ENCODE measurements at places on chromosomes 3 and 15.

DNA sequence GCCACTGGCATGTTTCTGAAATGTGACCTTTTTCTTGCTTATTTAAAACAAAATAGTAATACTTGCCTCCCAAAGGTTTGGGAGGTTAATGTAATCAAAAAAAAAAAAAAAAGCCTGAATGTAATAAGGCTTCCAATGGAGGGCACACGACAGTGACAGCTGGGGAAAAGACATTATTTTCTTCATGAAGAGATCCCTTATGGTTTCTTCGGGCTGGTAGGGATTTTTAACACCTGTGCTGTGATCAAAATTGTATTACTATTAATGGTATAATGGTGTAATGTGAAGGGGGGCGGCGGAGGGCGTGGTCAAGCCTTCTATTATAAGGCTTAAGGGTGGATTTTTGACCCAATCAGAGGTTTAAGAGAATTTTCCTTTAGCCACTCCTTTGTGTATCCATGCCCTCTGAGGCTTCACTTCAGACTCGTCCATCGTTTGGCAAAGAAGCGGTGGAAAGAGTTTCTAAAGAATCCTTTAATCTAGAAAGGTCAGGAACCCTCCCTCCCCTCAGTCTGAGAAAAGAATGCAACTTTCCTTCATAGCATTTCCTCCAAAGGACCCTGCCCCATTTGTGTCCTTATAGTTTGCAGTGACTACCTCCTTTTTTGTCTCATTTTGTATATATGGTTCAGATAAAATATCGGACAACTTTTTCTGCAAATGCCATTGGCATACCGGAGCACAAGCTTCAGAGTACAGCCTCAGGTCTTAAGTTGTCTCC lies 89.5 kb upstream of the CHD2 start:
- DNase-seq = no peak

DNA sequence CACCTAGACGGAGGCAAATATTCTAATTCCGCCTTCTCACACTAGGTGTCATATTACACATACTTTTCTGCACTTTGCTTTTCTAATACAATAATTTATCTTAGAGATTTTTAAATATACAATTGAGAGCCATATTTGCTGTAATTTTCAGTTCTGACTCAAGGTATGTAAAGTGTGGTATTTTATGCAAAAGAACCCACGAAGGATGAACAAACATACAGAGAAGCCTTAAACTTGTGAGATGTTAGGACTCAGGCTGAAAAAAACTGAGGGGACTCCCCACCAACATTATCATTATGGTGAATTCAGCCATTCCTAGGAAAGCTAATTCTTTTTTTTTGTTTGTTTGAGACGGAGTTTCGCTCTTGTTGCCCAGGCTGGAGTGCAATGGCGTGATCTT lies 9.6 kb downstream of the ZBTB11 start:
- no peak for DNase-seq

- no peak for DNase-seq
Observed at GRCh38 chr3:141240286-141240685, 8.7 kb downstream of the PXYLP1 start.

GRCh38 chr3:194702545-194702944 lies 16.9 kb downstream of the FAM43A start:
- no peak for DNase-seq

DNA sequence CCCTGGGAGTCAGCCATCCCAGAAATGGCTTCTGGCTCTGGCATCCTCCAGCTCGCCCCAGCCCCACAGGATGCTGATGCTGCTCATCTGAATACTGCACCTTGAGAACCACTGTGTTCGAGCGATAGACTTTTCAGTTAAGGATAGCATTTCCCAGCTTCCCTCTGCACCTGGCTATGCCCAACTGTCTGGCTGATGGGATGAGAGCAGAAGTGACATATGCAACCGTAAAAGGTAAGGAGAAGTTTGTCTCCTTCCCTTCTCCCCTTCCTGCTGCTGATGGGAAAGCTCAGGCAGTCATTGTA lies 9.7 kb upstream of the HHATL start:
- DNase-seq = no peak

DNA sequence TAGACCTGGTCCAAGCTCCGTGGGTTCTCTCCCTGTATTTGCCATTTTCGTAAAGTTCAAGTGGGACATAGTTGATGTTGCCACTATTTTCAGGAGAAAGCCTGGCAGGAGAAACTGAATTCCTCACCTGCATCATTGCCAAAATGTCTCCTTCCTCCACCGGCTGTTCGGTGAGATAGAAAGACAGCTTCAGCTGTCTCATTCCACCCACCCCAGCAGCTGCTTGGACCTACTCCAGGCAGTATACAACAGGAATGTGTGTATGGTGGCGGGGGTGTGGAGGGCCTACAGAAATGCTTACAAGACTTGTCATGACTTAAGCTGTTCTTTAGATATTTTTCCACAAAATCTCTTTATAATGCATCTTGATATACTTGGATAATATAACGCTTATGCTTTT lies 132.7 kb upstream of the RAP2B start:
- DNase-seq = no peak

DNA sequence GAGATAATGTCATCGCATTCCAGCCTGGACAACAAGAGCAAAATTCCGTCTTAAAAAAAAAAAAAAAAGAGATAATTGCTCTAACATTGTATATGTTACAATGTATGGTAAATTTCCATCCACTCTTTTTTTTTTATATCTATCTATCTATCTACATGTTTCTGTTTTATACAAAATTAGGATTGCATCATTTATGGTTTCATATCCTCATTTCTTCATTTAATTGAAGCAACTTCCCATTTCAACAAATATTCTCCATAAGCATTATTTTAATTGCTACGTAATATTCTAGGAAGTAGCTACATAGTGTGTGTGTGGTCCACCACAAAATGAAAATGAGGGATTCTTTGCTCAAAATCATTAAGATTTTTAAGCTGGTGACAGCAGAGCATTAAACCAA lies 18.4 kb downstream of the RBP1 start:
- no peak for DNase-seq

- no peak for DNase-seq
Observed at GRCh38 chr3:107987036-107987939, 103.5 kb downstream of the CD47 start.

DNA sequence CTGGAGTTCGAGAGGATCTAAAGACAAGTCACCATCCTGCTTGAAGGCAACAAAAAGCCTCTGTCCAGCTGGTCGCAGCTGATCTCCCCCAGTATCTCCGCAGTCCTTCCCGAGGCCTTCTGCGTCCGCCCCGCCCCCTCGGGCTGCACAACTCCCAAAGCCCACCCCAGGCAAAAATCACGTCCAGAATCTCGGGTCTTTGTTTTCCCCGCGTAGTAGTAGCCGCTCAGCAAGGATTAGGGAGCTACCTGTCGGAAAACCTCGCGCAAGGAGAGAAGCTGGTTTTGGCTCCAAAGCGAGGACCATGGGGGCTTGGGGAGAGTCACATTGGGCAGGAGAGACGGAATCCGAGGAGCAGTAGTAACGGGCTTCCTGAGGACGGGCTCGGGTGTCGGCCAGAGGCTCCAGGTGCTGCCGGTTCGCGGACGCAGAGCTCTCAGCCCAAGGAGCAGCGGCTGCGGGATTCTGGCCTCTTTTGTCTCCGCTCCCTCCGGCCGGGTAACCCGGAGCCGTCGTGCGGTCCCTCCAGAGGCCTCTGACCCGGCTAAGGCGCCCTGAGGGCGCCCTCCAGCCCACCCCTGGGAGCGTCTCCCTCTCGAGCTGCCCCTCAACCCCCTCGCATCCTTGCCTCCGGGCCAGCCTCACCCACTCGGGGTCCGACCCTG lies 401 bp downstream of the ZSCAN29 start:
- DNase-seq = no peak

DNA sequence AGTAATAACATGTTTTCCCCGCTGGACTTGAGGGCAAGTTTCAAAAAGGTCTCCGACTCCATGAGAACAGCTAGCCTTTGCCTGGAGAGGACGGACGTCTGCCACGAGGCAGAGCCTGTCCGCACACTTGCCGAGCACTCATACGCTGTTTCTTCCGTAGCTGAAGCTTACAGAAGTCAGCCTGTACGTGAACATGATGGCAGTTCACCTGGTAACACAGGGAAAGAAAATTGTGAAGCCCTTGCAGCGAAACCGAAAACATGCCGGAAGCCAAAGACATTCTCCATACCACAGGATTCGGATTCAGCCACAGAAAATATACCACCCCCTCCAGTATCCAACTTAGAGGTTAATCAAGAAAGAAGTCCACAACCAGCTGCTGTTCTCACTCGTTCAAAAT lies 43.9 kb upstream of the RASA2 start:
- no peak for DNase-seq

GRCh38 chr3:7000501-7000900 lies 139.6 kb downstream of the GRM7 start:
- DNase-seq = no peak

- no peak for DNase-seq
Observed at GRCh38 chr3:156478891-156479290, 76.0 kb downstream of the SSR3 start.

DNA sequence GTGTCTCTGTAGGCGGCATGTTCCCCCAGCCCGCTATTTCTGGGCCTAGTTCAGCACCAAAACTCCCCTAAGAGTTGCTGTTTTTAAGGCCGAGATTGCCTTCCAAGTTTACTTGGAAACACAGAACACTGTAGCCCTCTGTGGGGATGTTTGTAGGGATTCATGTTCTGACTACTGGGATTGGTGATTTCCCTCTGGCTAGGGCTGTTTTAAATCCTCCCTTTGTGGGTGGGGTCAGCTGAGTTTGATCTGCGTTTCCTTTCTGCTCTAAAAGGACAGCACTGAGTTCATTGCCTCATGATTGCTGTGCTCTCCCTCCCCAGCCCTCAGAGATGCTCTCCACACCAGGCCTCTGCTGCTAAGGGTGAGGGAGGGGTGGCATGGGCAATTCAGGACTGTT lies 640.6 kb upstream of the DPPA4 start:
- no peak for DNase-seq

- no peak for DNase-seq
Observed at GRCh38 chr3:135393159-135393558, 572.4 kb upstream of the PPP2R3A start.

DNA sequence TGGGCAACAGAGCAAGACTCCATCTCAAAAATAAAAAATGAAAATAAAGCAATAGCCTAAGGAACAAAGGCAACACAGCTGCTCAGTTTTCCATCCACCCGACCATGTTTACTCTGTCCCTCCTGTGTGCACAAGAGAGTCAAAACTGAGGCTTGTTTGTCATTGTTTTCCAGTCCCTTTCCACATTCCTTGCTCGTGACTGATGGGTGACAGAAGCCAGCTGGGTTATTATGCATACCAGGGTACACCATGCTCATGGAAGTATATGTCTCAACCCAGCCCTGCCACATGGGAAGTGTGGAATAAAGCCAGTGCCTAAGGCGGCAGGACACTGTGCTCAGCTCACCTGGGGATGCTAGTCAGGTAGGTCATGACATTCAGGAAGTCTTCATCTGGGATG lies 49.5 kb downstream of the MCF2L2 start:
- no peak for DNase-seq

- no peak for DNase-seq
Observed at GRCh38 chr3:42179110-42179725, 86.8 kb downstream of the CCK start.

- DNase-seq = no peak
Observed at GRCh38 chr3:14304101-14305045, 98.0 kb upstream of the SLC6A6 start.

DNA sequence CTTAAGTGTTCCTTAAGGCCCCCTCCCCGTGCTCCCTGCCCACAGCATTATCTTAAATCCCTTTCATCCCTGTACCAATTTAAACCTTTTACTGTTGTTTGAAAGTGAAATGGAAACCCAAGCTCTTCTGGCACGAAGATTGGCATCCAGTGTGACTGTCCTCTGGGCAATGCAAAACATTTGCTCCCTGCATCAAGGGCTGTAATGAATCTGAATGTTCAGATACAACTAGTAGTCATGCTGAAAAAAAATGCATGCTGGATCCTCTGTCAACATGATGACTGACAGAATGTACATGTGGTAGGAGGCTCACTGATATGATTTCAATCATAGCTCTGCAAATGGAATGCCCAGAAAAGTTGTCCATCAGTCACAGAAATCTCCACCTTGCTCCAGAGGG lies 8.1 kb upstream of the CDIN1 start:
- DNase-seq = no peak

DNA sequence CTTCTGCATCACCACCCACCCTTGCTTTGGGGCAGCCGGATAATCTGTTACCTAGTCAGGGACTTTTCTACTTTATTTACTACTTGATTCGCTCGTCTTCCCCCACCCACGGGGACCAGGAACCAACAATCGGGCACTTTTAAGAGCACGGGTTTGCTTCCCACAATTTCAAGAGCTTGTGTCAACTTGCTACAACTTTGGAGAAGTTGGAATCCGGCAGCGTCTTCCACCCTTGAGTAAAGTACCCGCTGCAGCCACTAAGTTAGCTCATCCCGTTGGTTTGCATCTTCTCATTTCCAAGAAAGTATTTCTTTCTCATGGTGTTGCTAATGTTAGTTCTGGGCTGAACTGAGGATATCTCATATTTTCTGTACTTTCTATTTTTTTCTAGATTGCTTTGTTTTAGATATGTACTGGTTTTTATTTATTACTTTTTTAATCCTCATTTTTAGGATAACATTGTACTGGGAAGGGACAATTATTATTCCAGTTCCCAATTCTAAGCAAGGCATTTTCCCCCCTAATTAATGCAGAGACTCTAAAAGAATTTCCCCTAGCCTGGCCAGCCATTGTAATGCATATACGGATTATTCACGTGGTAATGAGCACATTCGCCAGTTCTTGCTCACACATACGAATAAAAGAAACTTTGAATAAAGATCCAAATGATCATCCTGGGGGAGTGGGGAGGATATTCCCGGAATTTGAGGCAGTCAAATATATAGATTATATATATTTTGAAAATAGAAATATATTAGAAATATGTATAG lies 4.0 kb downstream of the SOX2 start:
- DNase-seq = no peak

- DNase-seq = no peak
Observed at GRCh38 chr3:89315750-89316470, 208.5 kb downstream of the EPHA3 start.

- no peak for DNase-seq
Observed at GRCh38 chr15:81532001-81532400, 158.0 kb upstream of the TMC3 start.

- no peak for DNase-seq
Observed at GRCh38 chr3:105579439-105579838, 212.7 kb downstream of the ALCAM start.

GRCh38 chr3:171959532-171960089 lies 79.8 kb upstream of the FNDC3B start:
- no peak for DNase-seq

DNA sequence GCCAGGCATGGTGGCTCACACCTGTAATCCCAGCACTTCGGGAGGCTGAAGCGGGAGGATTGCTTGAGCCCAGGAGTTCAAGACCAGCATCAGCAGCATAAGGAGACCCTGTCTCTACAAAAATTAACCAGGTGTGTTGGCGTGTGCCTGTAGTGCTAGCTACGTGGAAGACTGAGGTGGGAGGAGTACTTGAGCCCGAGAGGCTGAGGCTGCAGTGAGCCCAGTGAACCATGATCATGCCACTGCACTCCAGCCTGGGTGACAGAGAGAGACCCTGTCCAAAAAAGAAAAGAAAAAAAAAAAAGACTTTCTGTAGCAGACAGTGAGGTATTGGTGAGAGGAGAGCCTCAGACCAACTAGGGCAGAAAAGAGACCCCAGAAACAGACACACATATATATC lies 263.8 kb downstream of the XXYLT1 start:
- DNase-seq = no peak

GRCh38 chr3:190318666-190319065 lies 3.6 kb downstream of the CLDN1 start:
- no peak for DNase-seq

Measured in CD4-positive, alpha-beta T cell treated with Interleukin-6 at 100 ng/mL for 8 hours (primary cell).